ENCODE measurements at places on chromosomes 2 and 18.

GRCh38 chr2:64861452-64862397 is 127.5 kb upstream of the SLC1A4 start:
- no peak for DNase-seq

- no peak for DNase-seq
Observed at GRCh38 chr2:28552045-28552823, 56.4 kb downstream of the PLB1 start.

- no peak for DNase-seq
Observed at GRCh38 chr2:127012215-127012614, 94.7 kb downstream of the BIN1 start.

DNA sequence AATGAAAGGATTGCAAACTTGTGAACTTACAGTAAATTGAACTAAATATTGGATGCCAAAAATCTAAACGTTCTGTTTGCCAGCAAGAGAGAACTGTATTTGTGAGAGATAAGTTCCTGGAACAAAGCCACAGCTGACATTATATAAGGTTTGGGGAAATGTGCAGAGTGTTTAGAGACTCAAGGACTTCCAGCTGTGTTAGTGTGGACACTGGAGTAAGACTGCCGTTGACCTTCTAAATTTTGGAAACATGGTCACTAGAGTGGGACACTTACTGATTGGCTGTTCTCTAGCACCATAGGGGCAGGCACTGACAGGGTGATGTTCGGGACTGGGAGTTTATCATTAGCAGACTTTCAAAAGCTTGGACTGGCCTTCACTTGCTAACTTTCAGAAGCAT is 40.5 kb downstream of the SCN9A start:
- DNase-seq: no peak

- DNase-seq: no peak
Observed at GRCh38 chr18:40708726-40709125, 1246.3 kb upstream of the PIK3C3 start.

- DNase-seq: no peak
Observed at GRCh38 chr2:48109491-48110204, 203.3 kb upstream of the FBXO11 start.

- no peak for DNase-seq
Observed at GRCh38 chr2:11505652-11506610, 27.9 kb upstream of the GREB1 start.

DNA sequence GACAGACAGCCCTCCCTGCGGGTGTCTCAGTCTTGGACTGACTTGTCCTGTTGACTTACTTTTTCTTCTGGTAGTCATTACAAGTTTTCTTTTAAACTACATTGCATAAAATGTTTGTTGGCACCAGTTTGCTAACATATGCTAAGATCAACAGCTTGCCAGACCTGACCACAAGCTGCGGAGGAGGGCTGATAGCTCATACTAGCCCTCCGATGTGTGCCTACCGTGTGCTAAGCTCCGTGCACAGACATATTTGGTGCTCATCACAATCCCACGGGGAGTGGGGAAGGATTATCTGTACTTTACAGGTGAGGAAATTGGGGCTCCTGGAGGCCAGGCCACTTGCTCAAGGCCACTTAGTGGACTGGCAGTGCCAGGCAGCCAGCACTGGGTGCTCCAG is 72.8 kb upstream of the YPEL5 start:
- no peak for DNase-seq

DNA sequence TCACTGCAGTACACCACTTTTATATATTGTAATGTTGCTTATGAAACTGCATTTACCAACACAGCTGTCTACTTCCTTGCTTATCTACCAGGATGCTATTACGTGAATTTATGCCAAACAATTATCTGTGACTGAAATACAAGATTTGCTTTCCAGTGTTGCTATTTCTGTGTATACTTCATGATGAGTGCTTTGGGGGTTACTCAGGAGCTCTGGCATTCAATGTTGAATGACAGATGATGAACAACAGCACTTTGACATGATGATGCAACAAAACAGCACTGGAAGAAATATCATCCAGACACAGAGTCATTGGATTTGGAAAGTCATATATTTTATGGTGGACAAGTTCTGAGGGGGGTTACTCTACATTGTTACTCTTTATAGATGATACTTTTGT is 125.8 kb downstream of the NETO1 start:
- DNase-seq: no peak

GRCh38 chr2:201697899-201698298 is 545 bp downstream of the MPP4 start:
- no peak for DNase-seq

- DNase-seq: no peak
Observed at GRCh38 chr18:23868136-23868785, 146.3 kb upstream of the TTC39C start.

DNA sequence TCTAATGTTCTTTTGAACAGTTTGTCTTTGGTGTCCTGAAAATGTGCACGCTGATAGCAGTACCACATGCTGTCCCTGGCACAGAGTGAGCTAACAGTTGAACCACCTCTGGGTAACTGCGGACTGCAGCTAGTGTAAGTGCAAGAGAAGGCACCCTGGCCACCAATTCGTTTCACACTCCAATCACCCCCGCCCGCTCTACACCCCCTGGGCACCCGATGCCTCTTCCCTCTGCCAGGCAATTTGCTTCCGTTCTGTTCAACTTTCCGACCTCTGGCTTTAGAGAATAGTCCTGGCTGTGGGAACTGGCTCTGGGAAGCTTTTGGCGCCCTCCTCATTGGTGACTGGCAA is 1.4 kb downstream of the DOCK10 start:
- no peak for DNase-seq

- no peak for DNase-seq
Observed at GRCh38 chr2:119638685-119639554, 40.1 kb upstream of the TMEM177 start.

DNA sequence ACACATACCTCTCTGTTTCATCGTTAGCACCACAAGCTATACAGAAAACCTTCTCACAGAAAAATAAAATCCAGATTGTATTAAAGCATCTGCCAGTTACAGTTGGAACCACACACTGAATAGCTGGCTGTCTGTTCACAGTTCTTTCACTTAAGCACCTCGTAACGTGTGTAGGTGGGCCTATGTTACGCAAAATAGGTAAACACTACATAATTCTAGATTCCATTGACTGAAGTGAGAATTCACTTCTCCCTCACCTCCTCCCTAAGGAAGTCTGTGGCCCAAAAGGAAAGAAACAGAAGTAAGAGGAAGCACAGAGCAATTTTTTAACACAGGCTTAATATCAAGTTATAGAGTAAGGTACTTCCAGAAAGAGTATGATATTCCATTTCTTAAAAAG is 24.9 kb downstream of the PELI1 start:
- no peak for DNase-seq

- DNase-seq: no peak
Observed at GRCh38 chr18:35142275-35142615, 98.6 kb upstream of the ZNF397 start.

- no peak for DNase-seq
Observed at GRCh38 chr2:120754067-120754960, 18.6 kb downstream of the GLI2 start.

- no peak for DNase-seq
Observed at GRCh38 chr2:193103064-193103463, 908.3 kb upstream of the TMEFF2 start.

- no peak for DNase-seq
Observed at GRCh38 chr2:230666885-230667712, 45.5 kb upstream of the CAB39 start.

- no peak for DNase-seq
Observed at GRCh38 chr2:69797836-69798289, 31.6 kb upstream of the GMCL1 start.

DNA sequence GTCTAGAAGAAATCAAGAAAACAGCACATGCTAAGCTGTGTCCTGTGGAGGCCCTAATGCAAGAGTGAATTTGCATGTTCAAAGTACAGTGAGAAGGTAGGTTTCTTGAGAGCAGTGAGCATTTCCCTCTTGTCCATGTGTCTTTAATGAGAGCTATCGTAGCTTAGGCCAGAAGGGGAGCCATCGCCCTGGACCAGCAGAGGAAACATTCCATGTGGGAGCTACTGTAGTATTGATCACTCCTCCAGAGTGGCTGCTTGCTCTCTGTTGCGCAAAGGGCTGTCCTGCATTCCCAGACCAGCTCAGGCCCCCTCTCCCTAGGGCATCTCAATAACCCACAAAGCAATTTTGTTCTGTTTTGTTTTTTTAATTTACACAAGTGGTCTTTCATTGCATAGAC is 950.1 kb downstream of the CNTNAP5 start:
- no peak for DNase-seq

DNA sequence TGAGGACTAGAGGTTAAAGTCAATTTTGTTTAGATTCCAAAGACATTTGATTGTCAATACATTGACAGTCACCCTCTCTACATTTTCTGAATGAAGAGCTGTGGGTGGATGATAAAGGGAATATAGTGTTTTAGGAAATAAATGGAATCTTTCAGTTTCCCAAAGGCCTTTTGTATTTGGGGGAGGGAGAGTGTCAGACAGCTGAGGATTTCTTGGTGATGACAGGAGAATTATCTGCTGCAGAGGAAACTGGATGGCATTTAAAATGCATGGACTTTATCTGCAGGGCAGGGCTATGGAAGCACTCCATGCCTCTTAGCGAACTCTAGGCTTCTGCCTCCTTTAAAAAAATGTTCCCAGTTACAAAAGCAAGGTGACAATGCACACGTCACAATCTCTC is 195.1 kb downstream of the KCNS3 start:
- no peak for DNase-seq

DNA sequence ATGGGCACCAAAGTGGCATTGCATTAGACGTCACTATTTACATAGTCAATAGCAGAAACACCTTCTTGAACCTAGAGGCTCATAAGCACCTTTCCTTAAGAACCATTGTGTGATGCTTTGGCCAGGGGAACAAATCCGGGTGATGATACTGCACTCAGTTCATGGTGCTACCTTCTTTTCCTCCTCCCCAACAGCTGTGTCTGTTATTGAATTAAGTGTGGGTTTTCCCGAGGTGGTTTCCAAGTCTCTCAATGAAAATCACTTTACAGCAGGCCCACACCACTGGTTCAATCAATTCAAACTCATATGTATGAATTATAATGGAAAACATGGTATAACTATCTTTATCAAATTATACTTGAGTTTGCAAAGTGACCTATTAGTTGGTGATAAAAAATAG is 9.3 kb upstream of the EFEMP1 start:
- DNase-seq: no peak

GRCh38 chr2:26608557-26608956 is 32.6 kb downstream of the CIB4 start:
- DNase-seq: no peak

DNA sequence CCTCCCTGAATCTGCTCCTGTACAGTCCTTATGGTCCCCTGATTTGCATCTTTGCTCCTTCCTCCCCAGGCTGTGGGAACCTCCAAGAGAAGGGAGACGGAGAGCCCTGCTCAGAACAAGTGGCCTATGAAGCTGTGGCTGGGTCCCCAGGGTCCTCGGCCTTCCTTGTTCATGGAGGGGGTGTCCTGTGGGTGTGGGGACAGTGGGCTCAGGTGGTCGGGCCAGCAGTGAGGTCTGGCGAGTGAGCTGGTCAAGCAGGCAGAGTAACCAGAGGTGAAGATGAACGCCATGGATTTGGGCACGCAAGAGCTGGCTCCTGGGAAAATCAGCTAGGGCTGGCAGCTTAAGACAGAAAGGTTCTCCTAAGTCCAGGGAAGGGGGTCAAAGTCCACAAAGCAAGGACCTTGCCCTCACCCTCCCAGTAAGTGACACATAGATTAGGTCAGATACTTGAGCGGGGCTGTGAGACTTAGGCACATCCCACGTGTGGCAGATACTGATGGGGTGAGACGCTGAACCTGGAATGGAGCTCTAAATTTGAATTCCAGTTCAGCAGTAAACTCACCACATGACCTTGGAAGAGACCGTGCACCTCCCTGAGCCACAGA is 24.8 kb downstream of the GNLY start:
- no peak for DNase-seq

DNA sequence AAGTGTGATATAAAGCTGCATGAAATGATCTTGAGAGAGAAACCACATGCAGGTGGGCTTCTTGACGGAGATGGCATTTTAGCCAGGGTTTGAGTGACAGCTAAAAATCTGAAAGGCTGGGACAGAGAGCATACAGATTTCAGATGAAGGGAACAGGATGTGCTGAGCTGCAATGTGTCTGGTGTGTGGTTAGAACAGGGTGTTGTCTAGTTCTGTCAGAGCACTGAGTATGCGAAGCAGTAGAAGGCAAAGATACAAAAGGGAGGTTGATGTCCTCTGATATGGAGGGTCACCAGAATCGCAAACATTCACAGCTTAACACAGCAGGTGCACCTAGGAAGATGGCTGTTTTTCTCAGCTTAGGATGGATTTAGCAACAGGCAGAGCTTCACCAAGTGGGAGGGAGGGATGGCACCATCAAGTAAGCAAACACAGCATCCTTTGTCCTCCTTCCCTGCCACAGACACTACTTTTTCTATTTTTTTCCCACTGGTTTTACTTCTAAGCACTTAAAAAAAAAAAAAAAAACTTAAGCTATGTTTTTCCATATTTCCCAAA is 182.5 kb downstream of the TMX3 start:
- DNase-seq: no peak

DNA sequence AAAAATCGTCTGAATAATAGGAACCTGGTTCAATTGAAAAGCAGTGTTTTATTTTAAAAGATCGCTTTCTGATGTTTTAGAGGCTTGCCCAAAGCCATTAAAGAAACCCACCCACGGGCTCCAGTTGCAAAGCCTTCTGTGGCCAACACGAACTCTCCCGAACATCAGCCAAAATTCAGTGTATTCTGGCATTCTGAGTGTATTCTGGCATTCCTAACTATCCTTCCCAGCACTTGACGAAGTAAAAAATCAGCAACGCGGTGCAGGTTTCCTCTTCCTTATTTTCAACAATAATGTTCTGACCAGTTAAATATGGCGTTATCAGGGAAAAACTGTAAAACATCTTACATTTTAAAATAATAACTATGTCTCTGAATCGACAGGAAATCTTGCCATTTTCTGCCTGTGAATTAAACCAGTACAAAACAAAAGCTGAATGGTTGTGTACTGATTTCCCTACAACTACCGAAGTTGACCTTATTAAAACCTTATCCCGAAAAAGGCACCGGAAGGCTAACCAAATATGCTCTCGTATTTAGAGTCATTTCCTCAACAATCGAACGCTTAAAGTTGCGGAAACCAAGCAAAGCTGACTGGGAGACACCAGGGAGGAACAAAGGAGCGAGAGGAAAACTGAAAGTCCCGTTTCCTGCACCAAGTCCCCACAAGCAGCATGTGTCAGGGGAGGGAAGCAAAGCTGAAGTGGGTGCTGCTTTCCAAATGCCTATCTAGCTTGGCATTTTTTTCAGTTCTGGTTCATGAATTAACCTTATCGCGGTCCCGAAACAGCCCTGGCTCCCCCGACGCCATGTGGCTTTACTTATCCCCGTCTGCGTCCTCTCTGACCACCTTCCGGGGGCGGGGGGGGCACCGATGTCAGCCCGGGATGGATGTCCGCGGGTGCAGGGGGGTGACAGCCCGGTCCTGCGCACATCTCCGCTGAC is 44.3 kb downstream of the ZNF516 start:
- DNase-seq: no peak

Data from NCI-H2081 treated with DMSO at 0.1 percent for 48 hours (cell line).